Activated gamma-delta T cell treated with Interleukin-2 at 50 U/mL for 16 hours (primary cell): ENCODE measurements at places on chromosomes 1 and 21.

DNA sequence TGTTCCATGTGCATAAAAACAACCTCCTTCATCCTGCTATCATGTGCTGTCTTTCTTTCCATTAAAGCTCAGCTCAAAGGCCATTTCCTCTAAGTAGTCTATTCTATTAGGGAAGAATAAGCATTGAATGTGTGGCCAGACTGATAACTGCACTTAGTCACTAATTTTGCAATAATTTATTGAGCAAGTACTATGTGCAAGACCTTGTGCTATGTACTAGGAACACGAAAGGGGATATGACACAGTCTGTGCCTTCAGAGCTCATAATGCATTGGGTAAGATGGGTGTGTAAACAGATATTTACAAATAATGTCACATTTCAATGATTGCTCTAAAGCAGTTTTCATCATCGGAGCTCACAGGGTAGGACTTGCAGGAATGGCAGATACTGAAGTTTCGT is 54.2 kb downstream of the NMNAT2 start:
- no peak for DNase-seq

DNA sequence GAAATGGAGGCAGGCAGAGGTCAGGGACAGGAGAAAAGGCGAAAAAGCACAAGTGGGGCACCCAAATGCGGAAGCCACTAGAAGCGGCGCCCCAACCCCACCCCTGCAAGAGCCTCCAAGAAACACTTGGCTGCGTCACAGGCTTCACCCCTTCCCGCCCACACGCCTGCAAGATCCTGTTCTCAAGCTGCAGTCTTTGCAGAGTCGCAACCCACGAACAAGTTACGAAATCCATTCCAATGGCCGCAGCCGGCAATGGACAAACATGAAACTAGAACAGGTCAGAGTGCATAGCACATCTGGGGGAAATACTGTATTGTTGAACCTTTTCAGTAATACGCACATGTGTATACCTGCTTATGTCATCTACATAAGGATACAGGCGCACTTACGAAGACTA is 103.6 kb downstream of the PSMG1 start:
- DNase-seq: no peak

DNA sequence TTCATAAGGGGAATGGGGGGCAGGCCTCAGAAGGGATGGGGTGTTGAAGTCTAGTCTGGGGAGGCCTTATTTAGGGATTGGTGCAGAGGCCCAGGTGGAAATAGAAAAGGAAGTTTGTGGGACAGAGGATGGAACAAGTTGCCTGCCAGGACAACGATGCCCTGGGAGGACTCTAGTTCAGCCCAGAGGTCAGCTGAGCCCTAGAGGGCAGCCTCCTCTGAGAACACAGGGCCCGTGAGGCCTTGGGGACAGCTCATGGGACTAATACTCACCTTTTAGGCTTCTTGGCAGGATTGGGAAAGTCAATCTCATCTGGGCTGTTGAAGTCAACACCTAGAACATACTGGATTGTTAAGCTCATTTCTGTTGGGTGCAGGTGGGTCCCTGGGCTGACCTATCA is 43.0 kb downstream of the LHX4 start:
- no peak for DNase-seq

DNA sequence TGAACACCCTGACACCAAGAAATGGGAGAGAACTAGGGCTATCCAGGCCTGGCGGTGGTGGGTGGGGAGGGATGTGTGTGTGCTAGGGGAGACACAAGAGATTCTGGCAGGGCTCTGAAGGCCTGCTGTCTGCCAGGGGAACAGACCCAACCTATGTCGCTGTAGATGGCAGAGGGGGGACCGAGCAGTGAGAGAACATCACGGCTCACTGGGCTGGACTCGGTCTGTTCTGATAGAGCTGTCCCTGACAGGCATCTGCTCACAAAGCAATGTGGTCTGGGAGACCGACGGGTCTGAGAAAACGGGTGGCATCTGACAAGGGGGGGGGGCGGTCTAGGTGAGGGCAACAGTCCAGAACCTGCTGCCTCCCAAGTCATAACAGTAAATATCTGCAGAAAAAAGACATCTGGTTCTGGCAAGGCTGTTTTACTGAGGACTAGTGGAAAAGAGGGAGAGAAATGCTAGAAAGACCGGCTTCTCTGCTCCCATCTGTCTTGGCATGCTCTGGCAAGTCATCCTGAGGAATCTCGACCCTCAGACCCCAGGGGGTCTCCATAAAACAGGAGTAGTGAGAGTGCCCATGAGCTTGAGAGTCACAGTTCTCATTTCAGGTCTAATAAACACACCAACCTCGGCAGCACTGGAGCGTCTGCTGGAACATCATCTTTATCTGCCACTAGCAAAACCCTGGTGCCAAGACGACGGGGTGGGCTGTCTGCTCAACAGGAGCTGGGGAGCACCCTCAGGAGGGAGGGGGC is 36.5 kb downstream of the SLC66A1 start:
- DNase-seq: no peak

GRCh38 chr21:32958288-32959002 is 67.3 kb upstream of the OLIG2 start:
- DNase-seq: no peak

DNA sequence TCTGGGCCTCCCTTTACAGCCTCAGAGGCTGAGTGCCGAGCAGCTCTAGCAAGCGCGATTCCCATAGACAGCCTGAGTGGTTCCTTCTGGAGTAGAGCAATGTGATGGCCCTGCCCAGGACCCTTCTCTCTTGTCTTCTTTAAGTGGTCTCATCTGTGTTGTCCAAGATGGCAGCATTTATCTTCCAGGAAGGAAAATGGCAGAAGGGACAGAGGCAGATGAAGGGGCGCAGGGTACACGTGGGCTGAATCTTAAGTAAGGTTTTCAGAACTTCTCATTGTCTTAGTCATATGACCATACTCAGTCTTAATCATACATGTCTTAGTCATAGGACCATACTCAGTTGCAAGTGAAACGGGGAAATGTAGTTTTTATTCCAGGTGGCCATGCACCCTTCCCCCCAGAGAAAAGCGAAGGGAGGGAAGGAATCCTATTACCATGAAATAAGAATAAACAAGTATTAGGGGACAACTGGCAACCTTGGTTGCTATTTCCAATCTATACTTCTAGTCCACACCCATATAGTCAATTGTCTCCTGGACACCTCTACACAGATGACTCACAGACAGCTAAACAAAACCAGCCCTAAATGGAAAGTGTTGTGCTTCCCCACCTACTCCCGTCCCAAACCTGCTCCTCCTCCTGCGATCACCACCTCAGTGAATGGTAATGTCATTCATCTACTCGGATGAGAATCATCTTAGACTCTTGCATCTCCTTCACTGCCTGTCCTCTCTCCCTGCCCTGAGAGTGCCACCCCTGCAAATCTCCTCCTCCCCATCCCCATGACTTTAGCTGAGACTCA is 13.3 kb downstream of the OVAAL start:
- no peak for DNase-seq

DNA sequence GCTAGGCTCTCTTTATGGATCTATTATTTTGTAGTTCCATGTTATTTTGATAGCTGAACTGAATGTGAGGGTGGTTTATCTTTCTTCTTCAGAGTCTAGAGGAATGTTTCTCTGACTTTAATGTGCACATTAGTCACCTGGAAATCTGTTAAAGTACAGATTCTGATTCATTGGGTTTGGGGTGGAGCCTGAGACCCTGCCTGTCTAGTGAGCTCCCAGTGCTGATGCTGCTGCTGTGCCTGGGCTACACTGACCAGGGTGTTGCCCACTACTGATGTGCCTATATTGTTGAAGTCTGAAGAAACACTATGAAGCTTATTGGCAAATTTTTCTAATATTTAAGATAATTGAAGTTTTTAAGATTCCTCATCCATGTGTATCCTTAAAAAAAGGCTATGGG is 35.9 kb downstream of the CD46 start:
- no peak for DNase-seq

DNA sequence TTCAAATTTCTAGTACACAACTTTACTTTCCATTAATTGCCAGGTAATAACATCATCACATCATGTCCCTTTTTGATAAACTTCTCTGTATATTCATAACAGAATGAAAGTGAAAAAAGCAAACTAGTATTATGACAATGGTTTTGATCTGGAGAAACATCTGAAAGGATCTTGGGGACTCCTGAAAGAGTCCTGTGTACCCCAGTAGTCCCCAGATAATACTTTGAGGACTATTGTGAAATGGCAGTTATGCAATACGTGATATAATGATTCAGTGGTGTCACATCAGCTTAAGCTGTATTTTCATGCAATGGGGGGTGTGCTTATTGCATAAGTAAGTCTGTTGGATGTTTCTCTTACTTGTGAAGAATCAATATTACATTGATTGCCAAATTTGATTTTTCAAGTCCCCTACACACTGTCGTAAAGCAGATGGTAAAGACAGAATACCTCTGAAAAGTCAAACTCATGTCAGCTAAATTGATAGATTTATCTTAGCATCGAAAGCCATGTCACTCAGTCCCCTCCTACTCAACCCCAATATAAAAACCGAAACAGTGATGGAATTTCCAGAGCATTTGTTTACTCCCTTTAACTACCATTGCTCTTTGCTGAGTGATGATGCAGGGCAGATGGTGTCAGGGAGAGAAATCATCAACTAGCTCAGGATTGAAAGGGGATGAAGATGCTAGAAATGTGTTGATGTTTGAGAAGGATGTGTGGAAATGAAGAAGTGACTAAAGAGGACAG is 146.7 kb upstream of the C1orf105 start:
- DNase-seq: no peak

- no peak for DNase-seq
Measured at GRCh38 chr1:204186597-204186996, 9.7 kb downstream of the KISS1 start.

- no peak for DNase-seq
Measured at GRCh38 chr1:161945306-161946060, 78.2 kb downstream of the OLFML2B start.

DNA sequence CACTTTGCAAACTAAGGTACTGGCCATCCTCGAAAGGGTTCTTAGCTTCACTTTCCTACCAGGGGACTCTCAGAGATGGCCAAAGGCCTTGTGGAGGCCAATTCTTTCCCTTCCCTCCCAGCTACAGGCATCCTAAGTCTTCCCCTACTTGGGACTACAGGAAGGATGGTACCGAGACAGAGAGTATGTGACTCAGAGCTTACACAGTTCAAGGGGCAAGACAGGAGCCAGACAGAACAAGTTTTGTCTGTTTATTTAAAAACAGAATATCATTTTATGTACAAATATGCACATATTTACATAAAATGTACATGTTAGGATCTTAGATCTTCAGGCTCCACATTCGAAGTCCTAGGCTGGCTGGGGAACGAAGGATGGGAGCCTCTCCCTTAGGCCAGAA is 1.1 kb upstream of the ARHGAP30 start:
- DNase-seq: no peak

- DNase-seq: peak; percentile 68
Measured at GRCh38 chr21:17775431-17776126, 43.6 kb downstream of the C21orf91 start.

- no peak for DNase-seq
Measured at GRCh38 chr1:77406661-77407060, 124.8 kb downstream of the AK5 start.

DNA sequence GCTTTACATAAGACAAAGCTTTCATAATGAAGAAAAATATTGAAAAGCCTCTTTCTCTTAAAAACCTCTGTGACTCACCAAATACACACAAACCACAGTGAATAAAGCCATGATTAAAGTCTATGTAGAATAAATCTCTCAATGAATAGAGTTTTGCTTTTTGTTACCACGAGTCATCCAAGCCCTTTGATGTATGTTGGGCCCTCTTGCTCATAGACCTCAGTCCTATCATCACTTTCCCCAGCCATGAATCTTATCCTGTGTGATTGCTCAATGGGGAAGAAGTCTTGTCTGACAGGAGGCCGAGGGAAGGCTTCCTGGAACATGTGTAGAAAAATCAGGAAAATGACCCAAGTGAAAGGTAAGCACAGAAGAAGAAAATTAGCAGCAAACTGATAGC is 60.8 kb downstream of the NGF start:
- no peak for DNase-seq

DNA sequence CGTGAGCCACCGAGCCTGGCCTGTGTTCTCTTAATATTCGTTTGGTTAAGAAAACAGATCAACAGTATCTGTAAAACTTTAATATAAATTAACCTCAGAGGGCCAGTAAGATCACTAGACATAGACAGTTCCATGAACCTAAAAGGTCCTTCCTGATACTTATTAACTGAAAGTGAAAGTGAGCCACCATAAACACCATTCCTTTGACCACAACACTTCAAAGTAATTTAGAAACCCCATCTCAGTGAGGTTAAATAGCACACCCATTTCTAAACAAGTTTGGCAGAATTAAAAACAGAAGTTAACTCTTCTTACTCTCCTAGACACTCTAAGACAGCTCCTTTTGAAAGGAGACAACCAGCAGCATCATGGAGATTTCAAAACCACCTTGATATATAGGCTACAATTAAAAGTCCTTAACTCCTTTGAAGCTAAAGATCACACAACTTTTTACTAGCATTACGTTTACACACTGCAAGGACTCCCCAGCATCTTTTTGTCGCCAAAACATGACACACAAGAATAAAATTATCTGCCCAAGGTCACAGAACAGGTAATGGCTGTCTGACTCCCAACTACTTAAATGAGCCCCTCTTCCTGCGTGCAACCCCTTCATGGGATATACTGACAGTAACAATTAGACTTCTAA is 2.2 kb downstream of the RNF19B start:
- no peak for DNase-seq

- DNase-seq: no peak
Measured at GRCh38 chr1:18608534-18608933, 22.1 kb upstream of the PAX7 start.

DNA sequence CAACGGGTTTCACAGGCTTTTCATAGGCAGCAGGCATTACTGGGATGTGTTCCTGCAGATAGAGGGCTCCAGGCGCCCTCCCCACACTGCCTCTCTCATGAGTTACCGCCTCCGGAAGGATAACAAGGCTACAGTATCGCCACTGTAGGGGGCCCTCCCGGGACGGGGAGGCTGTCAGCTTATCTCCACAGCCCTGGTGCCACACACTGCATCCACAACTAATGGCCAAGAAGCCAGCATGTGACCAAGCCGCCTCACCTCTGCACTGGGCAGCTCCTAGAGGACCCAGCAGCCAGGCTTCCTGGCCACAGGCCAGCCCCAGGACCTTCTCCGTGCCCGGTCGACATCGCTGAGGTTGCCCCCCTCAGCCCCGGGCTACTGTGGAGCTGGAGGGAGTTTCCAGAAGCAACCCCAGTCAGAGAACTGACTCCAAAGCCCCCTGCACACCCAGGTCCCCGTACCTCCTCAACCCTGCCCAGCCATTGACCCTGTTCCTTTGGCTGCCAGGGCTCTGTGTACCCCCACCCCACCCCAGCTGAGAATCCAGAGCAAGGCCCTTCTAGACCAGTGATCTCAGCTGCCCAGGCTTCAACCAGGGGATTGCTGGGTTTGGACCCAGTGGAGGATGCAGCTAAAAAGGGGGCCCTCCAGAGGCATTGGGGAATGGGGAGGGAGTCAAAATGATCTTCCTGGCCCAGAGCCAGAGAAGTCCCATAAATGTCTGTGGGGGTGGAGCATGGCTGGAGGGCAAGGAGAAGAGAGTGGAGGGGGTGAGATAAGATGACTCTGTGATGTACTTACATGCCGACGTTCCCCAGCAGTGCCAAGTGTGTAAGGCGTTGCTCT is 45.0 kb downstream of the NEK2 start:
- no peak for DNase-seq

- no peak for DNase-seq
Measured at GRCh38 chr1:143699115-143699514, 272.7 kb downstream of the FAM72C start.

GRCh38 chr21:36420571-36421339 is 35.6 kb downstream of the CHAF1B start:
- no peak for DNase-seq
